ENCODE measurements at places on chromosomes 3 and 15.

- no peak for DNase-seq
These were observed 273.0 kb downstream of the DIPK2A start for GRCh38 chr3:144244662-144245061.

DNA sequence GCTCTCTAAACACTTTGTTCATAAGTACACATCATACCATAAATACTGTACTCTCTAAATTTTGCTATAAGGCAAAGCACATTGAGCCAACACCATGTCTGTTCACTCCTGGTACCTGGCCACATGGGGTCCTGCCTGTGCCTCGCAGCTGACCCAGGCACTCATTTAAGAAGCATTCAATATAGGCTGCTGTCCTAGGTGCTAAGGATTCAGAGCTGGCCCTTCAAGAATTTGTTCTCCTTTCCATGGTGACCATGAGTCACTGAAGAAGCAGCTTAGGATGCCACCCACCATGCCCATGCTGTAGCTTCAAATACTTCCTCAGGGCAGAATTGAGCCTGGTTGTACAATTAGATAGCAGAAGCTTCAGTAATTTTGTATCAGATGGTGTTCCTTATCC, 119.2 kb upstream of the ZBED2 start:
- no peak for DNase-seq

- no peak for DNase-seq
These were observed 108.3 kb downstream of the SV2B start for GRCh38 chr15:91208371-91208770.

GRCh38 chr15:34722439-34722836, 32.4 kb downstream of the GJD2 start:
- no peak for DNase-seq

DNA sequence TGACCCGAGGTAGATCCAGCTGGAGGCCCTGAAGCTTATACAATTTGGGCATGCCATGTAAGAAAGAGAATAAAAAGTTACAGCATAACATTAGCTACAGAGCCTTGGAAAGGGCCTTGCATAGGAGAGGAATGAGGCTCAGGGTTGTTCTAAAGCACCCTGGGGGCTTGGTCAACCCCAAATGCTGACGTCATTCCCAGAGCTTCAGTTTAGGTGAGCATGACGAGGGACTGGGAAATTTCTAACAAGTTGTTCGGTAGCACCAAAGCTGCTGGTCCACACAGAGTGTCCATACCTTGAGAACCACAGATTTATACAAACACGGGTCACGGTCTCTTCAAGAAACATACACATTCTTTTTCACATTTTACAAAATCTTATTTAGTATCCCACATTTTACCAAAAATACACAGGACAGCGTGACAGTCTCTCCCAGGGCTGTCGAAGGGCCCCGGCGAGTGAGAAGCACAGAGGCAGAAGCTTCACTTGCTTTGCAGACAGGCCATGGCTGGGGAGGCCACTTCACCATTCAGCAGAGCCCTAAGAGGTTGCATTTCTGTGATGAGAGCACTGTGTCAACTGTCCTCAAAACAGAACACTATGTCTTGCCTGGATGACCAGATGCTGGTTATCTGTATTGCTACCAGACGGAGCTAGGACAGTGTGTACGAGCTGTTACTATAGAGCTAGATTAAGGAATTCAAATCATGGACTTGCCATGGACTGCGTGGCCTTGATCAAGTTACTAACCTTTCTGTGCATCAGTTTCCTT, 68.2 kb upstream of the ARRDC4 start:
- DNase-seq, result no peak

GRCh38 chr15:64535460-64536243, 75.3 kb downstream of the ZNF609 start:
- no peak for DNase-seq

GRCh38 chr3:185164428-185165217, 11.8 kb upstream of the C3orf70 start:
- DNase-seq, result no peak

GRCh38 chr15:59327942-59328341, 44.7 kb downstream of the MYO1E start:
- no peak for DNase-seq

DNA sequence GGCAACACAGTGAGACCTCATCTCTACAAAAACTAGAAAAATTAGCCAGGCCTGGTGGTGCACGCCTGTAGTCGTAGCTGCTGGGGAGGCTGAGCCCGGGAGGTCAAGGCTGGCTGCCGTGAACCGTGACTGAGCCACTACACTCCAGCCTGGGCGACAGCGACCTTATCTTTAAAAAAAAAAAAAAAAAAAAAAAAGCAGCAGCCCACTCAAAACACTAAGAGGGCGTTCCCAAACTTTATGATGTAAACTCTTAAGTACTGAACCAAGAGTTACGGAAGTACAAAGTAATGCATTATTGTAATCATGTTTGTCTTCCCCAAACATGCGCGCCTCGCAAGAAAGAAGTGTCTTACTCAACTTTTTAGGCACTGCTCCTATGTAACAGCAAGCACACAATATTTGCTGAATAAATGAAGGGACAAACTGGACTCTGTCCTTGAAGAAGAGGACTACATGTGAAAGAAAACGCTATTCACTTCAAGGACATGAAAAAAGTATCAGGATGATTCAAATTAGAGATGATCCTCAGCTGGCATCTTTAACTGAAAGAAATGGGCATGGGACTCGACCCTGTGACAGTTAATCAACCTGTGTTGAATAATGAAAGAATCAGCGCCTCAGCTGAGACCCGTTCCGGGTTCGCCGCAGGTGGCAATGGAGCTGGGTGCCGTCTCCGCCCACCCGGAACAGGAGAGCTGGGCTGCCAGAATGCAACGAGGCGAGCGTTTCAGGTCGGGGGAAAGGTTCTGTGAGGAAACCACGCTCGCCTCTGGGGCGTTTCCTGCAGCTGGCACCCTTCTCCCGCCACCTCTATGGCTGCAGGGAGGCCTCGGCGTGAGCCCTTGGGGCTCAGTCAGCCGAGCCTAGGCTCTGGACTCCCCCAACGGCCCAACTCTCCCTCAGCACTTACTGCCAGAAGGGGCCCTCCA, 718 bp downstream of the SPG11 start:
- no peak for DNase-seq

DNA sequence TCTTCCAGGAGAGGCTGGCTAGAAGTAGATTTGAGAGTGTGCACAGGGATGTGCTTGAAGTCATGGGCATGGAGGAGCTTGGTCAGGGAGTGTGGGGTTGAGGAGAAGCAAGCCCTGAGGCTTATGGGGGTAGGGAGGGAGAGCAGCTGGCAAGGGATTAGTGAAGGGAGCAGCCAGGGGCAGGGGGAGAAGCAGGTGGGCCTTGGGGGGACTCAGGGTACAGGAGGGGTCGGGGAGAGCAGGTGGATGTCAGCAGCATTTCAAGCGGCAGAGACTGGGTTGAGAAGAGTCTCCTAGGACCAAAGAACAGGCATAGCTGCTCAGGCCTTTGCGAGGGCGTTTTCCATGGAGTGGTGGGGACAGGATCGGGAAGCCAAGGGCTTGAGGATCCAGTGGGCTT, 3.4 kb upstream of the LMAN1L start:
- no peak for DNase-seq
